Brain (organoid and tissue), 16 donors: ENCODE measurements at places on chromosomes 11 and 22. TPM values are rescaled to one million over a fixed set of nuclear protein-coding genes. Genes with fewer than 3 reads are reported as not detected.

Gene MMP13
- not detected for polyA plus RNA-seq

- DNase-seq: no peak
Measured at GRCh38 chr22:39525658-39525975, 5.3 kb downstream of the ATF4 start.

Gene GGA1
- polyA plus RNA-seq: 41.6 TPM

DNA sequence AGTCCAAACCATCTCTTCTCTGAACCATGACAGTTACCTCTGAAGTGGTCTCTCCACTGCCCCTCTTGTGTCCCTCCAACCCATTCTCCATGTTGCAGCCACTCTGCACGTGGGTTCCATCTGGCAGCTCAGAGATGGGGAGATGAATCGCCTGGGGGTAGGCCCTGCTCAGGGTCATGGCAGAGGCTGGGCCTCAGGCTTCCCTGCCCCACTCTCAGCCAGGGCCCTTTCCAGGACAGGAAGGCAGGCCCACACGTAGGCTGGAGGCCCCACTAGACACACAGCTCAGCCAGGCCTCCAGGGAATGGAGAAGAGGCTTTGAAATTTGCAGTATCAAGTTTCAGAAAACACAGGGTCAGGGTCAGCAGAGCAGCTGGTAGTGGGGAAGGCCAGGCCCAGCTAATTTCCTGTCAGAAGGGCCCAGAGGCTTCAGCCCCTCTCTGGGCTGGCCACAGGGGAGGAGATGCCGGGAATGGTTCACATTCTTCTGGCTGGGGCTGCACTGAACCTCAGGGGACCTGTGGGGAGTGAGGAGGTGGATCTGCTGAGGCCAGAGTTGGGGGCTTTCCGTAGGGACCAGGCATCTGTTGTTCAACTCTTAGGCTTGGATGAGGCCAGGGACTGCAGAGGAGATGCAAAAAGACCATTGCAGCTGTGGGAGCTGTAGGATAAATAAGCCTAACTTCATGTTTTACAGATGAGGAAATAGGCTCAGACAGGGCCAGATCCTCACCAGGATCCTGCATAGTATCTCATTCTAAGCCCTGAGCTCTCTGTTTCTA, 101.6 kb downstream of the SWAP70 start:
- DNase-seq: no peak

- DNase-seq: no peak
Measured at GRCh38 chr11:93662175-93662570, 691 bp downstream of the CEP295 start.
